ENCODE measurements at places on chromosomes 11 and 22.

DNA sequence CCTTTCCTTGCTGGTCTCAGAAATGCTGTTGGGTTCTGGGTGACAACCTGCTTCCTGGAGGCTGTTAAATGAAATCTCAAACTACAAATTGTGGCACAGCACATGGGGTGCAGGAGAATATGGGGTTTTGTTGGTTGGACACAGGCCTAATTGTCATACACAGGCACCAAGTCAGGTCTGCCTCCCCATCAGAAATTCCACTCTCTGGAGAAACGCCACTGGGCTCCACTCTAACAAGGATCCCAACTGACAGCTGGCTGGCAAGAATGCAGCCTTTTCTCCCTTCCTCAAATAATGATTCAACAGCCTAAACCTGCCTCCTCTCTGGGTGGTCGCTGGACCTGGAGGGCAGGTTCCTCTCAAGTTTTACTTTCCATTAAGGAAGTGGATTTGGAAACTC lies 177.8 kb upstream of the NARS2 start:
- no peak for DNase-seq

- no peak for DNase-seq
Measured at GRCh38 chr22:37426706-37427134, 559 bp downstream of the ELFN2 start.

DNA sequence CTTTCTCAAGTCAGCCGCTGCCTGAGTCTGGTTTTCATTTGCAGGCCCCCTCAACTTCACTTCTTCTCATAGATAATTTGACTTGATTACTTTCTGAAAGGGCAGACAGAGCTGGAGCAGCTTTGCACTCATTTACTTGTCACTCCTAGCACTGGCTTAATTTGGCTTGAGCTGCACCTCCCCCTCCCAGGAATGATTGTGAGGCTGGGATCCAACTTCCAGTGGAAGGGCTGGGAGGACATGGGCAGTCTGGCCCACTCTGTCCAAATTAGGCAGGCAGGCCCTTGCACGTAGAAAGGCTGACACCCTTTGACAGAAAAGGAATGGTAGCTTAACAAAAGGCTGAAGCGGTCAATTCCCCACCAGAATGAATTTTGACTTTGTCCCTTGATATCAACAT lies 453.9 kb downstream of the ETS1 start:
- no peak for DNase-seq

- DNase-seq, result no peak
Measured at GRCh38 chr11:34468209-34468841, 29.6 kb downstream of the CAT start.

GRCh38 chr22:32652645-32653270 lies 148.7 kb upstream of the TIMP3 start:
- no peak for DNase-seq

GRCh38 chr22:24090581-24090980 lies 79.5 kb downstream of the CABIN1 start:
- DNase-seq, result no peak

- no peak for DNase-seq
Measured at GRCh38 chr11:33390944-33391892, 134.0 kb downstream of the HIPK3 start.

GRCh38 chr22:46195487-46196165 lies 45.3 kb downstream of the PPARA start:
- no peak for DNase-seq

GRCh38 chr11:36404831-36405230 lies 105.2 kb downstream of the TRAF6 start:
- DNase-seq, result no peak

DNA sequence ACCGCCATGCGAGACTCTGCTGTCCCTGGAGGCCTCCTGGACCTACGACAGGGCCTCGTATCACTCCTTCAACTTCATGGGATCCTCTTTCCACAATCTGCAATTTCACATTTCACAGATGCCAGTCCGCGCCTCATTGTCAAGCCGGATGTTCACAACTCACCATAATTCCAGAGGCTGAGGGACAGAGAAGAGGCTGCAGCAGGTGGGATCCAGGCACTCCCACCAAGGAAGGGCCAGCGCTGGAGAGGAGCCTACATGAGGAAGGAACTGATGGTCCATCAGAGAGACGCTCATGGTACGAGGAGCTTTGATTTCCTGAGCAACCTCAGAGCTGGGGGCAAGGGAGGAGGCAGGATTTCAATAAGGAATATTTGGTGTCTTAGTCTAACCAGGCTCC lies 495.0 kb downstream of the BRD1 start:
- no peak for DNase-seq

DNA sequence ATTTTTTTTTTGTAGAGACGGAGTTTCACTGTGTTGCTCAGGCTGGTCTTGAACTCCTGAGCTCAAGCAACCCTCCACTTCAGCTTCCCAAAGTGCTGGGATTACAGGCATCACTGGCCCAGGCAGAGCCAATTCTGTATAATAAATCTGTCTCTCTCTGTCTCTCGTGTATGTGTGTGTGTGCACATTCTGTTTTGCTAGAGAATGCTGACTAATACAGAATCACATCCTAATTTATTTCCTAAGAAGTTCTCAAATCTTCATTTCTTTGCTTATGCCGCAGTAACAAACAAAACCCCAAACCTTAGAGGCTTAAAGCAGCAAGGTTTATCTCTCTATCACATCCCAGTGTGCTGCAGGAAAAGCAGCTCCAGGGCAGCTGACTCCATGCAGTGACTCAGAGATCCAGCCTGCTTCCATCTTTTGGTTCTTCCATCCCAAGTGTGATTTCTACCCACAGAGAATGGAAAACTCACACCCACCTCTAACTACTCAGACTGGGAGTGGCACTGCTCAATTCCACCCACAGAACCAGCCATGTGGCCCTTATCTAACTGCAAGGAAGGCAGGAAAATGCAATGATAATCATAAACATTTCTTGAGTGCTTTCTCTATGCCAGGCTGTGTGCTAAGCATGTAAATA lies 35.1 kb upstream of the LRRC10B start:
- no peak for DNase-seq

GRCh38 chr11:1863352-1864216 lies 10.7 kb downstream of the LSP1 start:
- peak; percentile 14 for DNase-seq

DNA sequence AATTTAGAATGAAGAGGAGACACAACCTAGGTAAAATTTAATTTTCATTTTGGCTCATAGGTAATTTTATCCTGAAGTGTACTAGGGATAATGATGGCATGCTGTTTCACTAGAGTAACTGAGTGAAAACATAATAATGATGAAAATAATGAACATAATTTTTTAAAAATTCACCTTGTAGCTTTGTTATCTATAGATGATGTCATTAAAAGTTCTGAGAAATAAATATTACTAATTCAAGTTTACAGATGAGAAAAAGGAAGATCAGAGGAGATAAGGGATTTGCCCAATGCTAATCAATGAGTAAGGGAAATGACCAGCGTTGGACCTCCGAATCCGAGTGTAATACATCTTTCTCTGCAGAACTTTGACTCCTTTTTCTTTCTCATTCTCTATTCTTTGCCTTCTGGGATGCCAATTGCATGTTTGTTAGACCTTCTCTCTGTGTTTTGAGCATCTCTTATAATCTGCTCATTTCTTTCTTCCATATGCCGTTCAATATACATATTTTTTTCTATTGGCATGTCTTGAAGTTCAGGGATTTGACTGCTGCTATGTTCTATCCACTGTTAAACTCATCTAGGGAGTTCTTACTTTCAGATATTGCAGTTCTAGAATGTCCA lies 186.5 kb downstream of the SNX19 start:
- DNase-seq, result no peak

DNA sequence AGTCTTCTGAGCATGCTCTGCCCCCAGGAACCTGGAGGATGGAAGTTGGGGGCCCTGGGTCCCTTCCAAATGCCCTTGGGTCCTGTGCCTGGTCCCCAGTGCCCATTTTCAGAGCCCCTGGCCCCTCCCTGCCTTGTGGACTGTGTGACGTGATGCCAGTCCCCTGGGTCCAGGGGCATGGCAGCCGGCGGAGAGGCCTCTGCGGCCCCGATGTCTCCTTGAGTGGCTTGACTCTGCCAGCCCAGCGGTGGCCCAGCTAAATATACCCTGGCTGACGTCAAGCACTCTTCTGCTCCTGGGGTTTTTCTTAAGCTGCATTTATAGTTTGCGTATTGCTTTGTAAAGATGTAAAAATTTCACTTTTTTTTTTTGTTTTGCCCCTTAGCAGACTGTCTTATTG lies 35.2 kb upstream of the PARVG start:
- DNase-seq, result no peak

DNA sequence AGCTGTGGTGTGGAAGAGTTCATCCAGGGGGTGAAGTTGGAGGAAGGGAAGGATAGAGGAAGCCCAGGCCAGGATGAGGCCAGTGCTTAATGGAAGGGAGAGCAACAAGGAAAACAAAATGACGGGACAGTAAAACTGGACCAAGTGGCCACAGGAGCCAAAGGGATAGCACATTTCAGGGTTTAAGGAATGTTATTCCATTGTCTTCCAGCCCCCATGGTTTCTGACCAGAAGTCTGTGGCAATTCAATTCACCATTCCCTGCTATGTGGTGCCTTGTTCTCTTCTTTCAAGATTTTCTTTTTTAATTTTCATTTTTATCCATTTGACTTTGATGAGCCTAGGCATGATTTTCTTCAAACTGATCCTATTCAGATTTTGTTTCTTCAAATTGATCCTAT lies 22.5 kb downstream of the IGF2 start:
- no peak for DNase-seq

DNA sequence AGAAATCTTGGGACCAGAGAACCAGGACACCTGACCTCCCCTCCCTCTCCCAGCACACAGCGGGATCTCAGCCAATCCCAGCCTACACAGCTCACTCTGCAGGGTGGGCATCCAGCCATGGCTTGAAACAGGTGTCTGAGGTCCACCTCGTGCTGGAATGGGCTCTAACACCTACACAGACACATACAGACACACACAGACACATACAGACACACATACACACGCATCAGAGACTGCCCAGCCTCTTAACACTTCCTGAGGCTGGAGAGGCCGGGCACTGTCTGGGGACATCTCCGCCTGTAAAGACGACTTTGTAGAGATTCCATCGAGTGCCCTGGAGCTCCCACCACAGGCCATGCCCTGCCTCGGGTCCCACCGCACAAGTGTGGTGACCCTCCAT lies 36.7 kb downstream of the CAPN1 start:
- DNase-seq, result no peak

- DNase-seq, result no peak
Measured at GRCh38 chr11:45935349-45936064, 13.1 kb downstream of the LARGE2 start.

- no peak for DNase-seq
Measured at GRCh38 chr22:48258064-48258701, 1495.7 kb downstream of the TBC1D22A start.

DNA sequence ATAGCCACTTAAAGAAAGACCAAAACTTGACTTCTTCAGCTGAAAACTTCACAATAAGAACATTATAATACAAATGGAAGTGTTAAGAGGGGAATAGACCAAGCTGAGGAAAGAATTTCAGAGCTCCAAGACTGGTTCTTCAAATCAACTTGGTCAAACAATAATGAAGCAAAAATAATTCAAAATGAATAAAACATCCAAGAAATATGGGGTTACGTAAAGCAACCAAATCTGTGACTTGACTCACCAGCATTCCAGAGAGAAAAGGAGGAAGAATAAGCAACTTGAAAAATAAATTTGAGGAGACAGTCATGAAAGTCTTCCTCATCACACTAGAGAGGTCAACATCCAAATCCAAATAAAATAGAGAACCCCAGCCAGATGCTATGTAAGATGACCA lies 31.4 kb downstream of the XKR3 start:
- DNase-seq, result no peak

DNA sequence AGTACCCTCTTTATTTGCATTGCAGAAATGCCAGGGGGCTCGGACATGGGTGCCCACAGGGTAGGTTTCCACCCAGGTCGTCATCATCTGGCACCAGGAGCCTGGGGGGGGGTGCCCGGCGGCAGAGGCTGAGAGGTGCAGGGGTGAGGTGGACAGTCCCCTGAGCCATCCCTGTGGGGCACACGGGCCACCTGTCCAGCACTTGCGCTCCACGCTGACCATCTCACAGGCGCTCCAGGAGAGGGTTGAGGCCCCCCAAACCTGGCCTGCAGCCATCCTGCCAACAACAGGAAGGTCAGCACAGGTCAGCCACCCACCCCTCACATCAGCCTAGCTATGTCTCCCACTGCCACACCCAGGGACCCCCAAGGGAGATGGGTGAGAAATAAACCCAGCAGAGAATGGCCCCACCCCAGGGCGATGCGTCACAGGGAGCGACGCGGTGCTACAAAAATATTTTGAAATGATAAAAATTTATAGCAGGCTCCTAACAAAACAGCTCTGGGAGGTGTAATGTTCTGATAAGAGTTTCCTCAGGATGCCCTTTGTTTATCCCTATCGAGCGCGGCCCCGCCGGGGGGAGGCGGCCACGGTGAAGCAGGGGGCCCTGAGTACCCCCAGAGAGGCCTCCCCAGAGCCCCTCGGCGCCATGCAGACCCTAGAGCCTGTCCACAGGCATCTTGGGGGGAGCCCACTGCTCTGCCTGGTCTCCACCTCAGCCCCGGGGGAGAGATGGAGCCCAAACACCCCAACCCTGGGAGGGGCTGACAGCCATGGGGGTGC lies 21.0 kb upstream of the GNB1L start:
- no peak for DNase-seq

DNA sequence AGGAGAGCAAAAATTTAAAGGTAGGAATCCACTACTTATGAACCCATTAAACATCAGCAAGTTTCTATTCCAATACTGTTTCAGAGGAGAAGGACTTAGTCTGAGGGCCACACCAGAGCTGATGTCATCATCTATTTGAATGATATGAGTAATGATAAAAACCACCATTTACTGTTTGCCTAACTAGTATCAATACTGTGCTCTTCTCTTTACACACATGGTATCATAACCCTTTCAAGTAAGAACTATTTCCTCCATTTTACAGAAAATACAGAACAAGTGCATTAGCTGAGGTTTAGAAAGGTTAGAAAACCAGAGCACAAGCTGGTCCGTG lies 651.3 kb upstream of the KIRREL3 start:
- DNase-seq, result no peak

GRCh38 chr22:32340411-32340810 lies 17.3 kb upstream of the RFPL3 start:
- DNase-seq, result no peak

- DNase-seq, result no peak
Measured at GRCh38 chr11:79242616-79243015, 198.2 kb downstream of the TENM4 start.

DNA sequence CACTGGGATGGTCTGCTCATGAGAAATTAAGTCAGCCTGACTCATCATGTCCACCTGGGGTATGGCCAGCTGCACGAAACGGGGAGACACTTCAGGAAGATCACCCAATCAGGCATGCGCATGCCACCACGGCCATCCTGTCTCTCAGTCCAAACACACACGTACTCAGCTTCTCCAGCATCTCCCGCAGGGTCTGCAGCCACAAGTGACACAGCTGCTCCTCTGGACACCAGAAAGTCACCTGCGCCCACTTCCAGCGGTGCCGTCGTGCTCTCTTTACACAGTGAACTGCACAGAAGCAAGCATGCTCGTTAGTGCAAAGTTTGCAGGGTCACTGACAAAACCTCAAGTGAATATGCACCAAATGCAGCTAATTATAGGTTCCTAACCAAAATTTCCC lies 18.1 kb downstream of the CERK start:
- DNase-seq, result no peak

Data from GOT3 (cell line).